ENCODE measurements at places on chromosomes 2 and 18.
A peak's percentile ranks its signal among the peaks of the same experiment; 100 is the strongest.

GRCh38 chr18:7221424-7222155 is 9.3 kb upstream of the LRRC30 start:
- DNase-seq = no peak

DNA sequence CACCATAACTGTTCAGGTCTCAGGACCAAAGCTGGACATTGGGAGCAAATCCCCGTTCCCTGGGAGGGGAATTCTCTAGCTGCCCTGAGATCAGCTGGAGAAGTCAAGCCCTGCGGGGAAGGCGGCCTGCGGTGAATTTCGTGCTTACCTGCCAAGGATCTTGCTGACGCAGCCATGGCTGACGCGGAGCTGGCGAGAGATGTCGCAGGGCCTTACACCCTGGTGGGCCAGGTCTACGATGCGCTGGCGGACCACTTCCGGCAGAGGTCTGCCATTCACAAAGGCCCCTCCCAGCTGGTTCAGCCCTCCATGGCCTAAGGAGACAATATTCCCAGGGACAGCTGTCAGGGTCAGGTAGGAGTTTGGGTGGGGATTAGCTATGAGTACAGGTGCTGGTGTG is 32.1 kb downstream of the PAX8 start:
- no peak for DNase-seq

DNA sequence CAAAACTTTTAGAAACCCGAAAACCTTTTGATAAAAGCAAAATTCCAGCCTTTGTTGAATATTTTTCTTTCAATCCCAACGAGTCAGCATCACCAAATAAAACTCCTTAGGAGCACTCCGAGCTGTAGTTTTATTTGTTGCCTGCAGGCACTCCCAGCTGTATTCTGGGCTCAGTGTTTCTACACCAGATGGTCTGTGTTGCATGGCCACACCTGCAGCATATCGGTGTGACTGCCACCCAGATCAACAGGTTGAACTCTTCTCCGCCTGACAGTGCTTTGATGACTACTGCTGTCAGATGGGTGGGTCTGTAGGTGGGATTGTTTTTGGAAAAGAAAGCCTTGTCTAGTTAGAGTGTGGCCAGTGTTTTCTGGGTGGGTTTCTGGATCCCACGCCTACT is 32.7 kb downstream of the APCDD1 start:
- no peak for DNase-seq

DNA sequence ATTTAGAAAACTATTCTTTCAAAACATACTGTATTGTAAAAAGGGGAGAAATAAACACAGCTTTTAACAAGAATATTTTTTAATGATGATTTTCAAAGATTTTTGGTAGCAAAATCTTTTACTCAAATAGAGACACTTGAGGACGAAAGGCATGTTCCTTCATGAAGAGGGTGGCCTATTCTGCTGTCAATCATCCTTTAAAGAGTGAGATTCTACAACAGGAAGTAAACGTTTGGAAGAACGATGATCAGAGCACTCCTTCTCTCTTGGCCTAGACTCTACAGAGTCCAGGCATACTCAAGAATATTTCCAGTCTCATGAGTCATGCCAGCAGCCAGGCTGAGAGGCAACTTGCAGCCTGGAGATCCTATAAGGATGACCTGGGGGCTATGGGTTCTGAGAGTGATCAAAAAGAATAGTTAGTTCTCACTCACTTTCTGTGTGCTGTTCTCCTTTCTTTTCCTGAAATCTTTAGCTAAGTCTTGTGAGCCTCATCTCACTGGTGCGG is 62.4 kb upstream of the TCF4 start:
- DNase-seq = no peak

DNA sequence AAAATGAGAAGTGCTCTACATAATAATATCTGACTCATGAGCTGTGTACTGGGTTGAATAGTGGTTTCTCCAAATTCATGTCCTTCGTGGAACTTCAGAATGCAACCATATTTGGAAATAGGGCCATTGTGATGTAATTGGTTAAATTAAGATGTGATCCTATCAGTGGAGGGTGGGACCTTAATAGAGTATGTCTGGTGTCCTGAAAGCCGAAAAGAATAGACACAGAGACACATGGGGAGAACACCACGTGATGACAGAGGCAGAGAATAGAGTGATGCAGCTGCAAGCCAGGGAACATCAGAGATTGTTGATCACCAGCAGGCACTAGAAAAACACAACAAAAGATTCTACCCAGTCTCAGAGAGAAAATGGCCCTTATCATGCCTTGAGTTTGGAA is 310.1 kb downstream of the EXOC6B start:
- DNase-seq = no peak

DNA sequence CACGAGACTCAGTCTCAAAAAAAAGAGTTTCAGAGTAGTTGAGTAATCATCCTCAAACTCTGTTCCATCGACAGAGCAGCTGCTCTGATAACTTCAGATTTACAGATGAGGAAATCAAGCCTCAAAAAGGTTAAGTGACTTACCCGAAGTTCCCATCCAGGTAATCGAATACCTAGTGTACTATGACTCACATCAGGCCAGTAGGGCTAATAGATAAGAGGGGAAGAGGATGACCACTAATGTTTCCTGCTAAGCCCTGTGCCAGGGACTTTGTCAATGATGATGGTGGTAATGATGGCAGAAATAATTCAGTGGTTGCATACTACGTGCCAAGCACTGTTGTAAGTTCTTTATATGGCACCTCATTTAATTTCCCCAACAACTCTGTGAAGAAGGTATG is 80.9 kb downstream of the PLB1 start:
- no peak for DNase-seq

- DNase-seq = peak; percentile 40
Measured at GRCh38 chr2:232485348-232485756, 2.3 kb downstream of the ECEL1 start.

All from sigmoid colon (tissue), 7 donors.